ENCODE measurements at places on chromosomes 7 and 10.

DNA sequence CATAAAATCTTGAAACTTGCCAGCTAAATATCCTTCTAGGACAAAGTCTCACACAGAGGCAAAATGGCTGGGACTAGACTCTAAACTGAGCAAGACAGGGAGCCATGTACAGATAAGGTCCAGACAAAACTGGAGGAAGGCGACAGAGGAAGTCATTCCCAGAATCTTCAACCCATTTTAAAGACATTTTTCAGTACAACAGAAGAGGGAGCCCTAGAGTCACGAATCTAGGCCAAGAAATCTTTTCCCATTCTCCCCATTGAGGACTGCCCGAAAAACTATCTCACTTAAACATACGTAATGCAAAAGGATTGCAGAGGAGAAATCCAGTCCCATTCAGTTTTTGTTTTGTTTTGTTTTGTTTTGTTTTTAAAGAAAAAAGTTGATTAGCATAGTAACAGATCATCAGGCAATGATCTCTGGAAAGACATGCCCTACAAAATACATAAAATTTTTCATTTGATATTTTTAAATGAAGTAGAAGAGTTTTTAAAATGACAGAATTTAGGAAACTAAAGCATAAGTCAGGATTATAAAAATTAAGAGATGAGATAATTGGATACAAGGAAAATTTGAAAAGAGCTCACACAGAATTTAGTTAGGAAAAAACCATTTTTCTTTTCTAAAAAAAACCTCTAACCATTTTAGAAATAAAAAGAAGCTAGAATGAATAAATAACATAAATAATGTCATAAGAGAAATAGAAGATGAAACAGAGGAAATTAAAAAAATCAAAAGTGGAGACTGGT is 16.9 kb upstream of the PRF1 start:
- DNase-seq = peak; percentile 19

DNA sequence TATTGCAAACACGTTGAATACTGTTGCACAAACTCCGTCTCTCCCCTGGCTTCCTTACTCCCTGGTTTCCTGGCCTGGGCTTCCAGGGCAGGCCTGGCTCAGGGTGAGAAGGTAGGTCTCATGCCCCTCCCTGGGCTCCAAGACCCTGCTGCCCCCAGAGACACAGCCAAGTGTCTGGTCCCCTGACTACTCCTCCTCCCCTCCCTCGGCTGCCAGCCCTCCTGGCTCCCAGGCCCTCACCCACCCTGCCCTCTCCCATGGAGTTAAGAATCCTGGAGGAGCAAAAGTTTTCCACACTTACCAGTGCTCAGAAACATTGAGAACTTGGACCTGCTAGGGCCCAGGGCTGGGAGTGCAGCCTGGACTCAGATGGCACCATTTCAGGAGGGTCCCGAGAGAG is 47.2 kb upstream of the RABGEF1 start:
- no peak for DNase-seq

DNA sequence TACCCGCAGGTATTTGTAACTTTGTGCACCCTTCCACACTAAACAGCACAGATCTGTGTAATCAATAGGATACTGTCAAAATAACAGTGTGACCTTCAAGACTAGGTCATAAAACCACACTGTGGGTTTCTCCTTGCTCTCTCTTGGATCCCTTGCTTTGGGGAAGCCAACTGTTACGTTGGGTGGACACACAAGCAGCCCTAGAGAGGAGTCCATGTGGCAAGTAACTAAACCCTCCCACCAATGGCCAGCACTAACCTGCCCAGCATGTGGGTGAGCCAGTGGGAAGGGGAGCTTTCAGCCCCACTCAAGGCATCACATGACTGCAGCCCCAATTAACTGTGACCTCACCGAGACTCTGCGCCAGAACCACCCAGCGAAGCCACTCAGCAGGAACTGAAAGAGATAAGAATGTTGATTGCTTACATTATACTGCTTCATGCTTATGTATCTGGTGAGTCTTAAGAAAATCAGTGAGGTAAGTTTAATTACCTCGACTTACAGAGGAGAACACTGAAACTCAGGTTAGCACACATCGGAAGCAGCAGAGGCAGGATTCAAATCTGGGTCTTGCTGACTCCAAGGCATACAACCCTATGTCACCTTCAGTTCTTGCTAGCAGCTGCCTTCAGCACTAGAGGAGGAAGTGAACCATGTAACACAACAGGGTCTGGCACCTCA is 9.4 kb upstream of the ZC3HAV1 start:
- no peak for DNase-seq

DNA sequence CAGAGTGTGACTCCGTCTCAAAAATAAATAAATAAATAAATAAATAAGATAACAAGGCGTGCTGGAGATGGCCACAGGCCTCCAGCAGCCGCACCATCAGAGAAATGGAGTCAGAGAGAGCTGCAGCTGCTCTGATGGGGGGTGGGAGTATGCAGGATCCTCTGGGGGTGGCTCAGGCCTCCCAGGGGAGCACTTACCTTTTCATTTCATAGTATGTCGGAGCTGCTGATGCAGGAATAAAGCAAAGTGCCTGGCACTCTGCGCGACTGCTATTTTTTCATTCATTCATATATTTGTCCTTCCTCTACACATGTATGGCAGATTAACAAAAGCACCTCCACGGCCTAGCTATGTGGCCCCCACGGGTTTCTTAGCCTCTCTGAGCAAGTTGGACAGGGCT is 175.9 kb downstream of the CUX1 start:
- no peak for DNase-seq

- no peak for DNase-seq
Observed at GRCh38 chr7:158492367-158492764, 95.3 kb downstream of the PTPRN2 start.

DNA sequence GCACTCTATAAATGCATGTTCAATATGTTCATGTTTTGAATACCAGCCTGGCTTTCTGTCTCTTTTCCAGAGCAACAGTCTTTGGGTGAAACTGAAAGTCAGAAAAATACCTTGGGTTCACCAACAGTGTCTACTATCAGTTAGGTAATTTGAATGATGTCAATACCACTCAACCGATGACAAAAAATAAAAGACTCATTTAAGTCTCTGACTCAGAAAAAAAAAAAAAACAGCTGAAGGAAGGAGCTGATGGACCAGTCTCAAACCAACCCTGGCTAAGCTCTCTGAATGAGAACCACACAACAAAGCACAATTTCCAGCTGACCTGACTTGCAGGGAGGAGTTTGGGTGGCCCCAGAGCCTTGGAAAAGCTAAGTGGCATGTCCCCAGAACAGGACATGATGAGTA is 42.5 kb downstream of the ABLIM1 start:
- no peak for DNase-seq

- peak; percentile 99 for DNase-seq
Observed at GRCh38 chr10:13885238-13885990, 298.6 kb downstream of the PRPF18 start.

DNA sequence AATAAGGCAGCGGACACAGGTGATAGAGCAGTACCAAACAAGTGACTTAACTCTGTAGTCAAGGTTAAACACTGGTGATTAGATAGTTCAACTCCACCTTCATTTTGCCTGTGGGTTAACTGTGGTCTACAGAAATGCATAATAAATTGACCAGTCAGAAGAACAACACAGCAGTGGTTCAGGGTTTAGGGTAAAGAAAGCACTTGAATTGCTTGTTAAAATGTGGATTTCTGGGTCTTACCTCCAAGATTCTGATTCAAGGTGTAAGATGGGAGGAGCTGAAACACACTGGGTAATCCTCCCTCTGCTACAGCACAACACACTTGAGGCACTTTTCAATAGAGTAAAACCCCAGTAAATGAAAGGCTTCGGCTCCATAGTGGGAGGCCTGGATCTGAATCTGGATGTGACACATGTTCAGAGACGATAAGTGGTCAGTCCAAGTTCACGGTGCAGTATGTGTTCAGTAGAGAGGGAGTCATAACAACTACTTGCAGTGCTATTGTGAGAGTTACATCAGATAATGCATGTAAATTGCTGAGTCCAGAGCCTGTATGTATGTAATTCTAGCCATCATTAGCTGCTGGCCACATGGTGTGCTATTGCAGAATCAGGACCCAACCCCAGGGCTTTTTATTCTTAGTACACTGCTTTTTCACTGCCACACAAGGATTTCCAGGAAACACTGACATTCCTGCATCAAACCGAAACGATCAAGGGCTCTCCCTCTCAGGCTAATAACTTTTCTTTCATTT is 141.7 kb downstream of the SORCS1 start:
- DNase-seq = no peak

DNA sequence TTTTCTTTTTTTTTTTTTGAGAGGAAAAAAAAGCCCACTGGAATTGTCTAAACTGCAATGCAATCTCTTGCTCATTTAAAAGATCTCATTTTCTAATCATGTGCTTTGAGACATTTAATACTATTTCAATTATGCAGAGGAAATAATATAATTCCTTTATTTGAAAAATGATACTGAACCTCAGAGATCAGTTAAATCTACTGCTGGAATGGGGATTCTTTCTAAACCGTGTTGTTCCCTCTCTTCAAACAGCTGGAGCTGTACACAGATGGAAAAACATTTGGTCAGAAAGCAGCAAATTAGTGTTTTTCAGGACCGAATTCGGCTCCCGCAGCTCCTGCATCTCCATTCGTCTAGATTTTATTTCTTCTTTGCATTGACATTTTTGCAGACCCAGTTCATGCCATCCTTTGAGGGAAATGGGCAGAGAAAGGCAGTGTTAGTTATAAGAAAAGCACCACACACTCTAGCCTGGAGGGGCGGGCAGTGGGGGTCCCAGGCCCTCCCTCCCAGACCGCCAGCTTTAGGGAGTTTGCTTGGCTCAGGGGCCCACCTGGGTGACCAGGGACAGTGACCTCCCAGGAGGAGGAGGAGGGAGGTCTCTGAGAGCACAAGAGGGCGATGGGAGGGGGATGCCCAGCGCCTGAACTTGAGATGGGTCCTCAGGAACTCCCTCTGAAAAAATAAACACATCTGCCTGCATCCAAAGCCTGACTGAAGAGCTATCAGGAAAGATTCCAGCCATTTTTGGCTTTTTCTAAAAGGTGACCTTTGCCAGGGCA is 32.4 kb downstream of the TRIM8 start:
- DNase-seq = no peak

GRCh38 chr10:124229201-124229988 is 136.0 kb upstream of the CHST15 start:
- no peak for DNase-seq

- DNase-seq = no peak
Observed at GRCh38 chr10:65802391-65802790, 1123.4 kb upstream of the LRRTM3 start.

GRCh38 chr10:19469521-19469920 is 346.7 kb upstream of the PLXDC2 start:
- DNase-seq = no peak

DNA sequence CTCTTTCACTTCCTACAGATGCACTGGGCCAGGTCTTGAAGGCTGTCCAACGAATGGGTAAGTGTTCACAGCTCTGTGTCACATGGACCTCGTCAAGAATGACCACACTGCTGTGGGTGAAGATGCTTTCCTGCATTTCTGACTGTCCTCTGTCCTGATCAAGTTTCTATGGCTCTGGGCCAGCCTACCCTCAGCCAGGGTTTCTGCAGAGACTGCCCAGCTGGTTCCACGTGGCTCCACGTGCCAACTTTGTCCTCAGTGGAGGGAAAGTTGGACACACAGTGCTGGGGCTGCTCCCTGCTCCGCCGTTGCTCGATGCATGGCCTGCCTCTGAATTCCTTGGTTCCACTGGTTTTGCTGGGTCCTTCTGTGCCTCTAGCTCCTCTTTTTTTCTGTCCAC is 152.3 kb downstream of the EGFR start:
- DNase-seq = peak; percentile 23

DNA sequence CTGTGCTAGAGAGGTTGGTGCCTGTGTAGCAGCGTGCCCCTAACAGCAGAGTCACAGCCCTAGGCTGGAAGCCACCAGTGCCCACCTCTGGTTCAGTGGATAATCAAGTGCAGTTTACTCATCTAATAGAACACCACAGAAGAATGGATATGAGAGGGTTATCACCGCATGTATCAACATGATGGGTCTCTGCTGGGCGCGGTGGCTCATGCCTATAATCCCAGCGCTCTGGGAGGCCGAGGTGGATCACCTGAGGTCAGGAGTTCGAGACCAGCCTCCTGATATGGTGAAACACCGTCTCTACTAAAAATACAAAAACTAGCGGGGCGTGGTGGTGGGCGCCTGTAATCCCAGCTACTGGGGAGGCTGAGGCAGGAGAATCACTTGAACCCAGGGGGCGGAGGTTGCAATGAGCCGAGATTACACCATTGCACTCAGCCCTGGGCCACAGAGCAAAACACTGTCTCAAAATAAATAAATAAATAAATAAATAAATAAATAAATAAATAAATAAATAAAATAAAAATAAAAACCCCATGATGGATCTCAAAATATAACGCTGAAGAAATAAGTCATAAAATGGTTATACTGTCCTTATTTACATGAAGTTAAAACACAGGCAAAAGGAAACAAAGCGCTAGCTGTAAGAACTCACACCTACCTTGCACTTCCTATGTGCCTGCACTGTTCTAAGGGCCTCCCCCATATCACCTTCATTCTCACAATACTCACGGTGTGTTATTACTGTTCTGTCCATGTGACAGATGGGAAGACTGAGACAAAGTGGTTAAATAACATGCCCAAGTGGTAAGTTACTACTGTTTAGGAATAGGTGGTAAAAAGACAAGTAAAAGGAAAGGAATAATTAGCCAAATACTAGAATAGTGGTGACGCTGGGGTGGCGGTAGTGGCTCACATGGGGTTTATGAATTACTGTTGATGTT is 70.9 kb downstream of the AMZ1 start:
- no peak for DNase-seq

DNA sequence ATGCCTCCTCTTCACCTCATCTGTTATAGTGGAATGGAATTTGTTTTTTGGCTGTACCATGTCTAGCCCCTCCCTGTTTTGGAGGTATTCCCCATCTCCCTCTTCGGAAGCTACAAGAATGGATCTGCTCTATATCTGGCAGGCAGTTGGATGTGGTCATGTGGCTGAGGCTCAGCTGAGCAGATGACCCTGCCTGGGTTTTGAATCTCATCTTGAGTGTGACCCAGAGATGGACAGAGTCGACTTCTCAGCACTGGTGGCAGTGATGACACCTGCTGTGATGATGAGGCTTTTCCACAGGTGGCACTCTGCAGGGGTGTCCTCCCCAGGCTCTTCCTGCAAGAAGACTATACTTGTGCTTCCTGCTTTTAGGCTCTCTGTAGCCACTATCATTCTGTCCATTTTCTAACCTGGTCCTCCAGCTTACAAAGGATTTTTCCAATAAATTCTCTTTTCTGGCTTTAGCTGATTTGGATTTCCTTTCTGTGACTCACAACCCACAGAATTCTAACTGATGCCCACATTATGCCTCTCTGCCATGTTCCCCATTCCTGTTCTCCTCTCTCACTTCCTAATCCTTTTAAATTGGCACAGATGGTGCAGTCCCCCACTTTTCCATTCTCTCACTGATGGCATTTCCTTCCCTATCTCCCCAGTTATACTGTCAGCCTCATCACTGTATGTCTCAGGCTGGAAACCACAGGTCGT is 7.5 kb upstream of the ARHGAP22 start:
- DNase-seq = no peak

GRCh38 chr10:12795315-12796110 is 206.0 kb downstream of the CCDC3 start:
- no peak for DNase-seq

DNA sequence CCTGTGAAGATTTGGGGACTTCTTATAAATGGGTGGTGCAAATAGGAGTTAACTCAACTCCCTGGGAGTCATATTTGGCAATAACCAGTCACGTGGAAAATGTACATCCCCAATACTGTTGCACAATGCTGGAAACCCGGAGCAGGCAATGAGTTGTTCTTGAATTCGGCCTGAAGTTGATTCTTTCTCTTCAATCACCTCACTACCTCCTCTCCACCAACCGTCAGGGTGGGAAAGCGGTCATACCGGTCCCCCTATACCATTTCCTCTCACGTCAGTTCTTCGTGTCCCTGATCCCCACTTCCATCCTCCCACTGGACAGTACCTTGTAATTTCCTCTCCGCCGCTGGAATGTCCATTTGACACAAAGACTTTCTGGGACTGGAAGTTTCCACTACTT is 2.8 kb downstream of the GIMAP5 start:
- no peak for DNase-seq

All from pons (tissue), 1 donor.